Renal cortex interstitium (tissue), 15 donors: ENCODE measurements at places on chromosomes 3 and 15.

GRCh38 chr15:68818769-68819494 lies 1.8 kb downstream of the ANP32A start:
- peak; percentile 43 for DNase-seq

DNA sequence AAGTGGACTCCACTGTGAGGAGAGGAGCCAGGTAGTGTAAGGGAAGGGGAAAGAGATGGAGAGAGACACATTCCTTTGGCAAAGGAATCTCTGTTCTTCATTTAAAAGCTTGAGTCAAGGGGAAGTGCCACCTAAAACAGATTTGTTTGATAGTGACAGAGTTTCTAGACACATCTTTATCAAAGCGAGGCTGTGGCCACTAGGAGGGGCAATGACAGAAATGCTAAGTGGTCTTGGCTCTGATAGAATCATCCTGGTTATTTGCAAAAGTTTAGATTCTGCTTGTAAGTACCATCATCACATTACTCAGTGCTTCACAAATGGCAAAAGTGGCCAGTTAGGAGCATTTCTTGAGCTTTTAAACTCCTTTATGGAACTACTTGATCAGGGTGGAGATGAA lies 261.4 kb downstream of the CNTN3 start:
- DNase-seq: no peak

GRCh38 chr3:70264122-70264780 lies 48.2 kb downstream of the MDFIC2 start:
- DNase-seq: no peak

- no peak for DNase-seq
These were observed 16.7 kb downstream of the FBXO45 start for GRCh38 chr3:196585044-196585757.

GRCh38 chr3:69058180-69058946 lies 6.2 kb upstream of the TMF1 start:
- DNase-seq: no peak

DNA sequence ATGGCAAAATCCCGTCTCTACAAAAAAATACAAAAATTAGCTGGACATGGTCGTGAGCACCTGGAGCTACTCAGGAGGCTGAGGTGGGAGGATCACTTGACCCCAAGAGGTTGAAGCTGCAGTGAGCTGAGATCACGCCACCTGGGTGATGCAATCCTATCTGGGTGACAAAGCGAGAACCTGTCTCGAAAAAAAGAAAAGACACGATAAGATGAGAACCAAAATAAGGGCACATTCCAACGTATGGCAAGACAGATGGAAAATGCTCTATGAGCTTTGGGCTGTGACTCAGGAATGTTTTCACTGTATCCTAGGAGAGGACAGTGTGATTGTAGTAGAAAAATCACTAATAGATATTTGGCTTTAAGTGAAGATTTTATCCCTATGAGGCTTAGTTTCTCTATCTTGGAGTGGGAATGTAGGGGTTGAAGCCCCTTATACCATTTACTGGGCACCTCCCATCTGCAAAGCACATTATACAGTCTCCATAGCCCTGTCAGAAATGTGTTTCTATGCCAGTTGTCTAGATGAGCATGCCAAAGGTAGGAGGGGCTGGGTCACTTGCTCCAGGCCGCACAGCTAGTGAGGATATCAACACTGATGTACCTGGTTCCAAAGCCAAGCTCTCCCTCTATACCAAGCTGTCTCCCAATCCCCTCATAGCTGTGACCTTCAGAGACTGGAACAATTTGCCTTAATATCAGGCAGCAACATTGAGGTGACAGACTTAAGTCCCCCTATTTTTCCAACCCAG lies 53.6 kb upstream of the NR2E3 start:
- no peak for DNase-seq

DNA sequence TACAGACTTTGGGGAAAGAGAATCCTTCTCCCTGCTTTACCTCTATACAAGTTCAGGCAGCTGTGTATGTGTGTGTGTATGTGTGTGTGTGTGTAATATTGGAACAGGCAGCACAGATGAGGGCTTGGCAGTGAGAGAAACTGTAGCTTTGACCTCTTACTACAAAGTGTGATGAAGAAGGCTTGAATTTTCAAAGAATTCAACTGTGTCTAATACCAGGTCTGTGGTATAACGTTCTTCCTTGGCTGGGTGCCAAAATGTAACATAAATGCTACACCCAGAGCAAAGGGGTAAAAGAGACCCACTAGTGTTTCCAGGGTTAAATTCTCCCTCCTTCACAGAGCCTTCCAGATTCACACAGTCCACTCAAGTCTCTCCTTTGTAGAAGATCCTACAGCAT lies 51.1 kb downstream of the CHST2 start:
- DNase-seq: no peak

DNA sequence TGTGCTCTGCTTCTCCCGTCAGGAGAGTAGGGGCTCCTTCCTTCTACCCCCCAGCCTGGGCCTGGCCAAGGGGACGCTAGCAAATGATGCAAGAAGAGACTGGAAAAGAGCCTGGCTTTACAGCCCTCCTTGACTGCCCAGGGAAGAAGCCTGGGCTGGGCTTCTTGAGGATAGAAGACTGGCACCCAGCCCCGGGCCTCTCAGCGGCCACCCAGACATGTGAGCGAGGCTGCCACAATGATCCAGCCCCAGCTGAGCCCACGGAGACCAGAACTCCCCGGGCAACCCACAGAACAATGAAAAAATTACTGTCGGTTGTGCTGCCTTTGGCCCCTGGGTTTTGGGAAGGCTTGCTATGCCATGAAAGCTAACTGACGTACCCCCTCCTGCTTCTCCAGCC lies 100.6 kb upstream of the PRR20G start:
- no peak for DNase-seq

- DNase-seq: no peak
These were observed 301.5 kb downstream of the PYDC2 start for GRCh38 chr3:191762323-191762960.

- DNase-seq: no peak
These were observed 165.8 kb upstream of the SLC2A2 start for GRCh38 chr3:171192176-171192854.

GRCh38 chr3:134543113-134543512 lies 57.3 kb downstream of the CEP63 start:
- DNase-seq: no peak

DNA sequence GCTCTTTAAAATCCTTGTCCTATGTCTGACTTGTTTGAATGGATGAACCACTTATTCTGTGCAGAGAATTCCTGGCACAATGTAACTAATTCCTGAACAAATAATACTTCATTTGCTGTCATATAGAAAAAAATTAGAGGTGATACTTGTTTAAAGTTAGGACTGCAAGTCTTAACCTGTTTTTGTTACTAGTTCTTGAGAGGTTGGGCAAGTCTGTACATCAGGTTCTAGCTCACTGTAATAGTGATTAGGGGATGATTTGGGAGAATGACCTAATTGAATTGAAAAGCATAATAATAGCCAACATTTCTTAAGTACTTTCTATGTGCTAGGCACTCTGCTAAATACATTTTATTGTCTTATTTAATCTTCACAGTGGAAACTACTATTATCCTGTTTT lies 49.3 kb downstream of the GMPS start:
- DNase-seq: no peak

DNA sequence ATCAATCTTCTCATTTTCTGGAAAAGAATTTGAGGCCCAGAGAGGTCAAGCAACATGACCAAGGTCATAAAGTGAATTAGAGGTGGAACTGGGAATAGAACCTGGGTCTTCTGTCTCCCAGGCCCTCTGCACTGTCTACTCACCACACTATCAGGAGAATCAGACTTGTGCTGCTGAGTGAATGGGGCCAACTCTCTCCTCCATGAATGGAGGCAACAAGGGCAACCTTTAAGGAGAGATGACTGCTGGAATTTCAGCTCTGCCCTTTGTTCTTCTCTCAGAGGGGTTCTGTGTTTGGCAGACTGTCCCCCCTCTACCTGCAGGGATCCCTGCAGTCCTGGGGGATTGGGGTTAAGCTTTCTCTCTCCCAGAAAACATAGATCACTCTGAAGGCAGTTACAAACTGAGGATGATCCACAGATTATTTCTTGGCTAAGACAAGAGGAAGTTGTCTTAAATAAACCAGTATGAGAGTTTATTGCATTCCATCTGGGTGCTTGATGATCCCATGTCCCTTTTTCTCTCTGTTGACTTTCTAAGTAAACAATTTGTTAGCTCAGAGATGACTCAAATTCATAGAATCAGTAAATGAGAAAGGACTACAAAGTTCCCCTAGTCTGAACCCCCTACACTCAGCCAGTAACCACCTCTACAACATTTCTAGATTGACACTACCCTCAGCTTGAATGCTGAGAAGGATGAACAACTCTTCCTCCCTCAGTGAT lies 99.0 kb upstream of the LIPC start:
- DNase-seq: no peak
